ENCODE measurements at places on chromosomes 1 and 21. TPM values are rescaled to one million over a fixed set of nuclear protein-coding genes. Genes with fewer than 3 reads are reported as not detected.

GRCh38 chr1:200314085-200314750 is 95.6 kb downstream of the ZNF281 start:
- no peak overlapping the region for H3K27ac ChIP-seq
- H3K4me1 ChIP-seq: peaks cover 2% of the 10 kb centered on the region
- no peak overlapping the region for H3K4me3 ChIP-seq
- DNase-seq: peak; percentile 78
- no peaks in the 10 kb centered on the region for H3K36me3 ChIP-seq
- no peaks in the 10 kb centered on the region for H3K27me3 ChIP-seq

SLC2A5 gene
- polyA plus RNA-seq: 5.8 TPM

GRCh38 chr1:16155537-16156410 is at the start of gene EPHA2:
Gene EPHA2 (minus strand): TSS chr1:16156069. CDS start chr1:16155932, 137 bp downstream.
- H3K27me3 ChIP-seq: no peaks in the 10 kb centered on the region
- H3K27ac ChIP-seq: peak within 1 kb of the TSS; percentile 70
- H3K4me3 ChIP-seq: peak within 1 kb of the TSS; percentile 75
- peak; percentile 92 for DNase-seq

CR1L gene
- not detected for polyA plus RNA-seq

CRNN gene
- polyA plus RNA-seq: not detected

FCGR3A gene
- not detected for polyA plus RNA-seq

DNA sequence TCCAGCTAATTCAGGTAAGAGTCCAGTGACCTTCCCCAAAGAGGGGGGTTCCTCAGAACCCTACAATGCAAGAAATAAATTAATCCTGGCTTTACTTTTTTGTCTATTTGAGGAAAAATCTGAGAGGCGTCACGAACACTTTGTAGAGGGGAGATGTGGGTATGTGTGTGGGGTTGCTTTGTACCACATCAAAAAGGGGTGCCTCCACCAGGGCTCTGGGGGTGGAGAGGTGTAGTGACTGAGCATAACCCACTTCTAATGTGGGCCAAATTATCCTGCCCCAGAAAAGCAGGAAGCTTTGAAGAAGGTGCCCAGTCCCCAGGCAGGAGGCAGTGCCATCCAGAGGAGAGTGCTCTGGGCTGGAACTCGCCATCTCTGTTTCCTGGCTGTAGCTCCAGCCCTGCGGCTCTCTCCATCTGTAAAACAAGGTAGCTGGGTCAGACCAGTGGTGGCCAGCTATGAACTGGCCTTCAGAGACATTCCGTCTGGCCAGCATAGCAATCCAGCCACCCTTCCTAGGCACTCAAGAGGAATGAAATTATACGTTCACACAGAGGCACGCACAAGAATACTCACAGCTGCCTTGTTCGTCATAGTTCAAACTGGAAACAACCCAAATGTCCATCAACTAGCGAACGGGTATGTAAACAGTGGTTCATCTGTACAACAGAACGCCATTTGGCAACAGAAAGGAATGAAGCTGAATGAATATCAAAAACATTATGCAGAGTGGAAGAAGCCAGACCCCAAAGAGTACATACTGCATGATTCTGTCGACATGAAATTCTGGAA is 45.4 kb upstream of the TNFRSF1B start:
- no peaks in the 10 kb centered on the region for H3K36me3 ChIP-seq
- peak overlapping the region; percentile 75 for H3K27ac ChIP-seq
- H3K4me1 ChIP-seq: peaks cover 9% of the 10 kb centered on the region
- H3K27me3 ChIP-seq: no peaks in the 10 kb centered on the region
- peak; percentile 80 for DNase-seq
- H3K4me3 ChIP-seq: no peak overlapping the region

- no peaks in the 10 kb centered on the region for H3K27me3 ChIP-seq
- no peaks in the 10 kb centered on the region for H3K36me3 ChIP-seq
Measured at GRCh38 chr1:247228133-247228532, 27.7 kb upstream of the VN1R5 start.

DNA sequence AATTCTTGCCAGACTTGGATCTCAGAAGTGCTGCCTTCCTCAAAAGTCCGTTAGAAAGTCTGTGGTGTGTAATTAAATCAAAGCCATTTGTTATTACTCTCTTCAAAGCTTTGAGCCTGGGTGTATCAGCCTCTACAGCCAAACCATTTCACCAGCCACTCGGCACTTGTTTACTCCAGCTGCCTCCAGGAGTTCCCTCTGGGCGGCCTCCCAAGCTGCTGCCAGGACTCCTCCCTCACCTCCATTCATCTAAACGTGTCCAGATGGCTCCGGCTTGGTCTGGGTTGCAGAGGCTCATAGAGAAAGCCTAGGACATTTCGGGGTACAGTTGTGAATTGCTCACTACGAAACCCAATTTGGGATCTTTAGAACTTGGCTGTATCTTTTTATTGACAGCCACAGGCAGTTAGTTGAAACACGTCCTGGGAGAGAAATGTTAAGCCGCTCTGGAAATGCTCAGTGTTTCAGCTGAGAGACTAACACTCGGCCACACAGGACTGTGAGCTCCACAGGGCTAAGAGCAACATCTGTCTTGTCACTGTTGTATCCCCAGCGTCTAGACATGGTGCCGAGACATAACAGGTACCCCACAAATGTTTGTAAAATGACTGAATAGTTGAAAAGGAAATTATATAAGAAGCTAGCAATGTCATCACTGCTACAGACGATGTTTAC is 116.9 kb upstream of the NGF start:
- H3K27me3 ChIP-seq: no peaks in the 10 kb centered on the region
- peak; percentile 22 for DNase-seq
- H3K4me1 ChIP-seq: peaks cover 15% of the 10 kb centered on the region
- no peak overlapping the region for H3K27ac ChIP-seq
- H3K4me3 ChIP-seq: no peak overlapping the region

DNA sequence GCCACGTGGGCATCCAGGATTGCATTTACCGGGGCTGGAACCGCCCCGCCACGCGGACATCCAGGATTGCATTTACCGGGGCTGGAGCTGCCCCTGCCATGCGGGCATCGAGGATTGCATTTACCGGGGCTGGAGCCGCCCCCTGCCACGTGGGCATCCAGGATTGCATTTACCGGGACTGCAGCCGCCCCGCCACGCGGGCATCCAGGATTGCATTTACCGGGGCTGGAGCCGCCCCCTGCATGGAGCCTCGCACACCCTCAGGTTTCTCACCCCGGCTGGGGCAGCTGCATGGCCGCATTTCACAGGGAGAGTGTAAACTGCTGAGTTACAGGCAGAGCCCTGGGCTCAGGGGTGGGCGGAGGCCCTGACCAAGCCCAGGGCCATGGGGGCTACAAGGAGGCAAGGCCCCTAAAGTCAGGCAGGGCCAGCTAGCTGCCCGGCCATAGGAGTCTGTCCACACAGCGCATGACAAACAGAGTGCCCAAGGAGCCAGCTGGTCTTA is 166.8 kb upstream of the ARHGEF16 start:
- no peak overlapping the region for H3K27ac ChIP-seq
- DNase-seq: no peak
- H3K36me3 ChIP-seq: no peaks in the 10 kb centered on the region
- no peaks in the 10 kb centered on the region for H3K4me1 ChIP-seq

DNA sequence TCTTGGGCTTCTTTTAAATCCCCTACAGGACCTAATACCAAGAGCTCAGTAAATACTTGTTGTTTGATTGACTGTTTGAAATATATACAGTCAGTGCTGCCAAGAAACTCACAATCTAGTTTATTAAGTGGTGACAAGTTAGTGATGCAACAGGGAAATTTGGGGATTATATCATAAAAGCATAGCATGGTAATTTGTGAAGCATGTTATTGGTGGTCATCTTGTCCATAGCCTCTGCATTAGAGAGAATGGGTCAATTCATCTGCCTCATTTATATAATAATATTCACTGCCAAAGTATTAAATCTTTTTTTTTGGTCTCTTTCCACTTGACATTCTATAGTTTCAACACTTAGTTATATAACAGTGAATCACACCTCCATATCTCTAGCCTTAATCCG is 138.2 kb upstream of the SPAG17 start:
- DNase-seq: no peak
- H3K27ac ChIP-seq: no peak overlapping the region
- H3K27me3 ChIP-seq: no peaks in the 10 kb centered on the region
- H3K4me1 ChIP-seq: no peaks in the 10 kb centered on the region
- no peak overlapping the region for H3K4me3 ChIP-seq

DNA sequence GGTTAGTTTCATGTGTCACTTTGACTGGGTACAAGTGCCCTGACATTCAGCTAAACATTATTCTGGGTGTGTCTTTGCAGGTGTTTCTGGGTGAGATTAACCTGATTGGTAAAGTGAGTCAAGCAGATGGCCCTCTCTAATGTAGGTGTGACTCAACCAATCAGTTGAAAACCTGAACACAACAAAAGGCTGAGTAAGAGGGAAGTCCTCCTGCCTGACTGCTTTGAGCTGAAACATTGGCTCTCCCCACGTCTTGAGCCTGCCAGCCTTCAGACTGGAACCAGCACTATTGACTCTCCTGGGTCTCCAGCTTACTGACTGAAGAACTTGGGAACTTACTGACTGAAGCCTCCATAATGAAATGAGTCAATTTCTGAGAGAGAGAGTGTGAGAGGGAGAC is 70.0 kb upstream of the C21orf91 start:
- peaks cover 2% of the 10 kb centered on the region for H3K27me3 ChIP-seq
- H3K4me3 ChIP-seq: no peak overlapping the region
- no peak for DNase-seq
- no peak overlapping the region for H3K27ac ChIP-seq

PTPRF gene
- 39.5 TPM for polyA plus RNA-seq

GRCh38 chr1:238223076-238223640 is 332.4 kb upstream of the ZP4 start:
- H3K4me3 ChIP-seq: no peak overlapping the region
- H3K27me3 ChIP-seq: no peaks in the 10 kb centered on the region
- no peaks in the 10 kb centered on the region for H3K4me1 ChIP-seq
- no peaks in the 10 kb centered on the region for H3K36me3 ChIP-seq
- DNase-seq: peak; percentile 67
- no peak overlapping the region for H3K27ac ChIP-seq

MROH9 gene
- polyA plus RNA-seq: not detected

GRCh38 chr1:177181631-177182291 is 11.0 kb downstream of the BRINP2 start:
- H3K4me1 ChIP-seq: no peaks in the 10 kb centered on the region
- H3K4me3 ChIP-seq: no peak overlapping the region

- H3K27me3 ChIP-seq: no peaks in the 10 kb centered on the region
- H3K36me3 ChIP-seq: peaks cover 7% of the 10 kb centered on the region
- H3K27ac ChIP-seq: no peak overlapping the region
- no peak for DNase-seq
Measured at GRCh38 chr1:38028671-38029070, 16.1 kb downstream of the UTP11 start.

GRCh38 chr1:203316626-203317093 is 11.3 kb downstream of the BTG2 start:
- DNase-seq: peak; percentile 77
- no peak overlapping the region for H3K27ac ChIP-seq
- no peaks in the 10 kb centered on the region for H3K4me1 ChIP-seq
- H3K4me3 ChIP-seq: no peak overlapping the region

DNA sequence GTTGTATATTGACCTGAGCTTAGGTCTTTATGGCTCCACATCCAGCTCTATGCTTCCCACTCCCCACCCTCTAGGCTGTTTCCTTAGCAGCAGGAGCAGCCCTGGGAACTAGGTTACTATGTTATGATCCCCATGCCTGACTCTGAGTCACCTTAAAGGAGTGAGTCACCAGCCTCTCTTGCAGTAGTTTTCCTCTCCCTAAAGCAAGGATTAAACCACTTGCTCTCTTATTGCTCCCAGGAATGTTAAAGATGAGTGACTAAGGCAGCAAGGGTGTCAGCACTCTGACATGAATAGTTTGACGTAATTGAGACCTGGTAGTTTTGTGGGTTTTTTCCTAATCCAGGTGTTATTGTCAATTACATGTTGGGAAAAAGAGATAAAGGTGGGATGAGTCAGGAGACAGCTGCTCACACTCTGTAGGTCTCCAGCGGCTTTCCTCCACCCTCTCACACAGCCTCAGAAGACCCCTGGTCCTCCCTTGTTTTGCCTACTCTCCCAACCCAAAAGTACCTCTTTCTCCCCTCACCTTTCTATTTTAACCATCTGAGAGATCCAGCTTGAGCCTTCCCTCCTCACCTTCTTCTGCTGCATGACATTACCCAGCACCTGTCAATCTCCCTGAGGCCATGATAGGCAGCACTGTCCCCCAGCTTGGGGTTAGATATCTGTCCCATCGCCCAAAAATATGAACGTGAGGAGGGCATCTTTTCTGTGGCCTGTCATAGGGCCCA is 369.1 kb upstream of the VAMP3 start:
- peak; percentile 98 for DNase-seq
- no peaks in the 10 kb centered on the region for H3K36me3 ChIP-seq
- H3K4me1 ChIP-seq: peaks cover 8% of the 10 kb centered on the region
- peak overlapping the region; percentile 81 for H3K27ac ChIP-seq

AMIGO1 gene
- 0.40 TPM for polyA plus RNA-seq

OR2L2 gene
- not detected for polyA plus RNA-seq

UBL4B gene
- not detected for polyA plus RNA-seq

ERG gene
- polyA plus RNA-seq: not detected

PRR9 gene
- not detected for polyA plus RNA-seq

TTC34 gene
- 0.02 TPM for polyA plus RNA-seq

ESRRG gene
- polyA plus RNA-seq: 0.17 TPM

- H3K27me3 ChIP-seq: no peaks in the 10 kb centered on the region
- DNase-seq: peak; percentile 56
- H3K36me3 ChIP-seq: no peaks in the 10 kb centered on the region
- H3K4me3 ChIP-seq: no peak overlapping the region
- H3K4me1 ChIP-seq: peaks cover 5% of the 10 kb centered on the region
- no peak overlapping the region for H3K27ac ChIP-seq
Measured at GRCh38 chr1:41783189-41783639, 135.5 kb downstream of the HIVEP3 start.

DNA sequence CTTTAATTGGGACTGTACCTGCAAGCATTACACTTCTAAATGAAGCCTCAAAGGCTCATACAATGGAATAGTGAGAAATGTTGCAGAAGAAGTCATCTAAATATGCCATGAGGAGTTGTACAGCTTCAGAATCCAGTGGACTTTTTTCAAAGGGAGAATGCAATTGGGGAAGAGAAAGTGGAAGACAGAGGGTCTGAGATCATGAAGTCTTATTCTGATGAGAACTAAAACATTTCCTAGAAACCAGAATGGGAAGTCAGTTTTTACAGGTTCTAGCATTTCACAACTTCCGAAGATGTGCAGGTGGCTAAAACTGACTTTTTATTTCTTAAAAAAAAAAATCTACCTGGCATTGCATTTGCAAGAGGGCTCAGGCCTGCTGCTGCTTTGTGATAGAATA is 424.4 kb upstream of the RUNX1 start:
- DNase-seq: no peak
- H3K4me1 ChIP-seq: peaks cover 22% of the 10 kb centered on the region
- no peaks in the 10 kb centered on the region for H3K27me3 ChIP-seq
- H3K4me3 ChIP-seq: no peak overlapping the region
- no peaks in the 10 kb centered on the region for H3K36me3 ChIP-seq
- no peak overlapping the region for H3K27ac ChIP-seq

MROH7 gene
- polyA plus RNA-seq: not detected

AKT3 gene
- polyA plus RNA-seq: 24.6 TPM
